ENCODE measurements at places on chromosomes 16 and 17. TPM values are rescaled to one million over a fixed set of nuclear protein-coding genes. Genes with fewer than 3 reads are reported as not detected.

The KRT40 gene
- total RNA-seq, result not detected

The MMP25 gene
- 5.2 TPM for total RNA-seq

The RAC3 gene
- 13.1 TPM for total RNA-seq

GRCh38 chr16:1657841-1658240, 20.2 kb upstream of the JPT2 start:
- no peak for DNase-seq

The SLC5A10 gene
- total RNA-seq, result not detected

The ADAP2 gene
- 1.8 TPM for total RNA-seq

The DNAAF8 gene
- total RNA-seq, result 0.48 TPM

- DNase-seq, result no peak
Observed at GRCh38 chr16:31428638-31429247, 583 bp upstream of the COX6A2 start.

GRCh38 chr16:68548947-68549346, 9.9 kb downstream of the ZFP90 start:
- DNase-seq, result no peak

DNA sequence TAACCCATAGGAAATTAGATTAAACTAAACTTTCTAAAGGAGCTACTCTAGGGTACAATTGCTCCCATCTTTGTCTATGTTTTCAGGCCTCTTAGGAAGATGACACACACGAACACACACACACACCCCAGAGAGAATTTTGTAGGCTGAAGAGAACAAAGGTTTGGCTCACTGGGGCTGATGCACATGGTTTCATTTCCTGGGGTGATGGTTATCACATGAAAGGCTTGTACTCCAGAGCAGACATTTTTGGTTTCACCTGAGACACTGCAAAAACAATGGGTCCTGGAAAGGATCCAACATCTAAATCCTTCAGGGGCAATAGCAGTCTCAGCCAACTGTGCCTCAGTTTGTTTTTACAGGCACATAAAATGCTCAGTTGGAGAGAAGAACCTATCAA, 62.8 kb downstream of the GRB7 start:
- DNase-seq, result peak; percentile 62

GRCh38 chr17:59505610-59506276, 59.7 kb upstream of the DHX40 start:
- DNase-seq, result no peak

The IGF2BP1 gene
- 0.50 TPM for total RNA-seq

The CASKIN1 gene
- 0.89 TPM for total RNA-seq

GRCh38 chr17:40980596-40980995, 3.5 kb downstream of the KRT40 start:
- DNase-seq, result no peak

DNA sequence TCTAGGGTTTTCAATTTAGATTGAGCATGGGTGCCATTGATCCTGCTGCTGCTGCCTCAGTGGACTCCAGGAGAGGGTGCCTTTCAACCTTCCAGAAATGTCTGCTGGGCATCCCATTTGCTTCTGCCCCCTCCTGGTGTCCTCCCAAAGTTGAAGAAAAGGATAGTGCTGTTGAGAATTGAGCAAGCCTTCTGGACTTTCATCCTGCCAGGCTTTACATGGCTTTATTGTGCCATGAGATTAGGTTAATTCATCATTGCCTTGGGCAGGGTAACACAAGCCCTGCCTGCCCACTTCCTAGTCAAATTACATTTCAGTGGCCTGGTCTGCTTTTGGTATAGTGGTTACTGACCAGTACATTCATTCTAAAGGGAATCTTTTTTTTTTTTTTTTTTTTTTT, 17.9 kb upstream of the TANGO6 start:
- DNase-seq, result no peak

DNA sequence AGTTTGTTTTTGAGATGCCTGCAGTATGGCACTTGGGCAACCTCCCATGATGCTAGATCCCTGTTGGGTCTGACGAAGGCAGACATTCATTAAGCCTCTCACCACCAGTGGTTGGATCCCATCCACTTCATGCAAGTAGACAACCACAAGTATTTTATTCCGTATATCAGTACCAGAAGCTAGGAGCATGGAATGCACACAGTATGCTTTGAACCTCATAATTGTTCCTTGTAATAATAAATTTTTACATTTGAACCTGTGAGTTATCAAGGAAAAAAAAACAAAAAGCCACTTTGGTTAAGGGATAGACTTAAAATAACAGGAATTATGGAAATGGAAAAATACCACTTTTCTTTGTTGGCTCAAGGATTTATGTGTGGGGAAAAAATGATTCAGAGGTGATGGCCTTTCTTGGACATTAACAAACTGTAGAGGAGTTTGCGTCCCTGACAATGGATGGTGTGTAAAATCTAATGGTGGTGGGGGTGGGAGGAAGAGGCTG, 107.1 kb upstream of the KCNJ16 start:
- no peak for DNase-seq

GRCh38 chr17:58335779-58336455, 7.3 kb upstream of the TSPOAP1 start:
- peak; percentile 86 for DNase-seq

- DNase-seq, result no peak
Observed at GRCh38 chr16:81041696-81042095, 6.1 kb downstream of the ATMIN start.

- DNase-seq, result peak; percentile 95
Observed at GRCh38 chr17:75779250-75779986, 5.2 kb upstream of the UNK start.

GRCh38 chr16:71218306-71218963, 12.1 kb downstream of the HYDIN start:
- DNase-seq, result no peak

GRCh38 chr17:74632617-74633016, 9.1 kb upstream of the CD300E start:
- DNase-seq, result no peak

The HLF gene
- 23.9 TPM for total RNA-seq

The RSAD1 gene
- 34.0 TPM for total RNA-seq

The CNGB1 gene
- not detected for total RNA-seq

The RPS2 gene
- 5,984 TPM for total RNA-seq

All from activated T-cell treated with anti-CD3 and anti-CD28 coated beads, Interleukin-2, amount 50 U/mL, for 72 hours (primary cell).